HT1080 (cell line): ENCODE measurements at places on chromosomes 2 and 18. TPM values are rescaled to one million over a fixed set of nuclear protein-coding genes. Genes with fewer than 3 reads are reported as not detected.

DNA sequence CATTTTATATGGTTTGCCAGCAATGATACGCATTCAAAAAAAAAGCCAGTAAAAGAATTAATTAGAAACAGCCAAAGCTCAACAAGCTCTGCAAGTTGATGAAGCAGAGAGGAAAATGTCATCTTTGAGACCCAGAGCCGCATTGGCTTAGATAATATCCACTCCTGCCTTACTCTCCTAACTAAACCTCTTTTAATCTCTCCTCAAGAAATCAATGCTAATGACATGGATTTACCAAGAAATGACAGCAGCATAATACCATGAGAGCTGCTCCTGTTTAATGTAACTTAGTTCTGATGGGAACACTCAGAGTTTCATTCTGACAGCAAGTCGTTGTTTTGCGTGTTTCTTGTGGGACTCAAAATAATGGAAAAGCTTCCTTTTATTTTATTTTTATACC is 1099.4 kb upstream of the PIK3C3 start:
- DNase-seq = no peak

DNA sequence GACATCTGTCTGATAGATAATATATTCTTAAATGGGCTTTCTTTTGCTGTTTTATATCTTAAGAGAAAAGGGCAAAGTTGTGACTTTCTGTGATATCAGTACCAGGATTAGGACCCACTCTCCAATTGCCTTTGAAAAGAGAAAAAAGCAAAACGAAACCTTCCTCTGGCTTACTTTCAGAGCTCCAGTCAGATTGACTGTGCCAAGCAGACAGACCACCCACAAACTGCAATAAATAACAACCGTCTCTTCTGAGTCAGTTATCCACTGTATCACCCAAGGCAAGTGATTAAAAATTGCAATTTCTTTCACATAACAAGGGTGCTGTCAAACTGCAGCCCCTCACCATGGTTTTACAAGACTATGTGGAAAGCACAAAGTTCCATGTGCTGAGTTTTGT is 230.5 kb upstream of the SETBP1 start:
- DNase-seq = no peak

- DNase-seq = no peak
These were observed 61.3 kb downstream of the UGP2 start for GRCh38 chr2:63903003-63903402.

- DNase-seq = no peak
These were observed 1702.6 kb upstream of the LRRTM1 start for GRCh38 chr2:82007071-82007664.

GRCh38 chr2:75342504-75343175 is 143.3 kb upstream of the TACR1 start:
- no peak for DNase-seq

- no peak for DNase-seq
These were observed 3.9 kb upstream of the SRBD1 start for GRCh38 chr2:45614871-45615415.

GRCh38 chr2:64839844-64840243 is 149.4 kb upstream of the SLC1A4 start:
- no peak for DNase-seq

GRCh38 chr2:134782792-134783191 is 55.6 kb upstream of the ACMSD start:
- peak; percentile 51 for DNase-seq

DNA sequence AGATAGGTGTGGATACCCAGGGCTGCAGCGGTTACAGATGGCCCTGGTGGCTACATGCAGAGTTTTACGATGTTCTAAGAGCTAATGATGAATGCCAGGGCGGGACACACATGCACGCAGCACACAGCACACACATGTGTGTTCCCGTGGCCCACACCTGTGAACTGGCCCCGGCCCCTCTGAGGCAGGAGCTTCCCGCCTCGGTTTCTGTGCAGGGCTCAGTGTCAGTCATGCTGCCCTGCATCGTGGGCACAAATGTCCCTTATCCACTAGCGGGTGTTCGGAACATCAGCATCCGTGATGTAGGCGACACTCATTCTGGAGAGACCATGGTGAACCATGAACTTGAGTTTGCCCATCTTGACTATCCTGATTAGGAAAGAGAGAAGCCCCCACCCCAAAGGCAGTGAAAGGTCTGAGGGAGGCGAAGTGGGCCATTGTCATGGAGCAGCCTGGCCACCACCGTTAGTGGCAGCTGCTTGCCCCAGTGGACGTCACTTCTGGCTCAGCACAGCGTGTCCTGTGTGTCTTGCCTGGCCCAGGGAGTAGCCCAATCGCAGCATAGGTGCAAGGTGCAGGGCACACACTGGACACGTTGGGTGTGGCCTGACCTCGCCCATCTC is 43.8 kb downstream of the DCDC2C start:
- DNase-seq = no peak

DNA sequence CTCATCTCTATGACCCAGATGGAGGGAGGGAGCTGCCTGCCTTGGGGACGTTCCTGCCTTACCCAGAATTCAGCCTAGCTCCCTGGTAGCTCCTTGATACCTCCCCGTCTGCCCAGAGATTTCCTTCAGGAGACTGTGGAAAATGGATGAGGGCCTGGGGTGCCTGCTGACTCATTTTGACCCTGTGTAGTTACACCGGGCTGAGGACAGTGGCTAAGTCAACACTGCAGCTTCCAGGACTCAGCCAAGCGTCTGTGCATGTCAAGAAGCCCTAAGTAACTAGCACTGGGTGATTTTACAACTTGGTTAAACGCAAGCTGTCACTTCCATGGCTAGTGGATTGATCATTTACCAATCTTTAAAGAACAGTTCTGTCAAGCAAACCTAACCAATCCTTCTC is 23.3 kb upstream of the EPAS1 start:
- no peak for DNase-seq

- no peak for DNase-seq
These were observed 888 bp upstream of the ADCY3 start for GRCh38 chr2:24920809-24921441.

- DNase-seq = no peak
These were observed 669 bp downstream of the MARCHF7 start for GRCh38 chr2:159712929-159713420.

GRCh38 chr18:54433857-54434256 is 76.2 kb downstream of the C18orf54 start:
- DNase-seq = no peak

- no peak for DNase-seq
These were observed 233.4 kb upstream of the GALNT5 start for GRCh38 chr2:157024129-157024528.

DNA sequence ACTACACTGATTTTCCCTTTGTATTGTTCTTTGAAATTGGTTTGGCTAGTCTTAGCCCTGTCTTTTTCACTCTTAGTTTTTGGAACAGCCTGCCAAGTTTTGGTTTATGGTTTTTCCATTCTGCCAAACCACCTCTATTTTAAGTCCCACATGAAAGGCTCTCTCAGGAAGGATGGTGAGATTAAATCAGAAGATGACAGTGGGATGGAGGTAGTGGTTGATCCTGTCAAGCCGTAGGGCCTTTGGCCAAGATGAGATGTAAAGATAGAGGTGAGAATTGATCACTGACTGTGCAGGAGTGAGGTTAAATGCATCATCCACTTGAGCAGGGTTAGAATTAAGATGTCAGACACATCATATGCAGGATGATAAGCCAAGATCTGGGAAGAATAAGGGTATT is 948.5 kb downstream of the SLC4A3 start:
- DNase-seq = no peak

DNA sequence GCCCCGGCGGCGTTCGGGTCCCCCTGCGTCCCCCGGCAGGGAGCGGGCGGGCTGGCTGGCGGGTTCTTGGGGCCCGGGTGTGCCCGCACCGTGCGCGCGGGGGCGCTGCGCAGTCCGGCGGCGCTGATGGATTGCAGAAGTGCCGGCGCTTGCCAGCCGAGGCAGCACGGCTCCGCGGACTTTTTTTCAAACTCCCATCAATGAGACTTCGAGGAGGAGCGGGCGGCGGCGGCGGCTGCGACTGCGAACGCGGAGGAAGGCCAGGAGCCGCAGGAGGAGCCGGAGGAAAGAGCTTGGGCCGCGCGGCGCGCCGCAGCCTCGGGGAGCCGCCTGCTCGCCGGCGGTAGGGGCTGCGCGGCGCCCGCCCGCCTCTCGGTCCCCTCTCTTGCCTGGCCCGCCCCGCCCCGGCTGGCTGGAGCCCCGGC is at the start of gene GLI2:
GLI2 (plus strand) TSS at position 123 of the 425 bp plus-strand sequence. CDS start 61,453 bp downstream, outside the sequence.
- peak; percentile 79 for DNase-seq

- peak; percentile 61 for DNase-seq
These were observed 118.0 kb upstream of the MSTN start for GRCh38 chr2:190180313-190181122.

- DNase-seq = peak; percentile 98
These were observed 5.1 kb downstream of the HNMT start for GRCh38 chr2:137969418-137969765.

DNA sequence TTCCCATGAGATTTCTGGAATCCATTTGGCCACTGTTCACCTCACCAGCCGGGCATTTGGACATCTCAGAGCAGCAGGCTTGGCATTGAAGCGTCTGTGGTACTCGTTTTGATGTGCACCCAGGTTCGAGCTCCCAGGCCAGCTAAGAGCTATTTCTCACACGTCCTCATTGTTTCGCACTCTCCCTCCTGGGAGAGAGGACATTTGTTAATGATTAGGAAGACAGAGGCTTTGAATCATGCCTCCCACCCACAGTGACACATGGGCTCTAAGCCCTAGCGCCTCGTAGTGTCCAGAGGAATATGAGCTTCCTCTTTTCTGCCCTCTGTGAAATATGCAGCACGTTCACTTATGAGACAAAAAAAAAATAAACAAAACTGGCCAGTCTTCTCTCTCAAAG is 361.8 kb downstream of the RND3 start:
- no peak for DNase-seq

GRCh38 chr2:158777077-158777476 is 18.0 kb upstream of the DAPL1 start:
- no peak for DNase-seq

GRCh38 chr2:43158259-43158880 is 68.0 kb downstream of the ZFP36L2 start:
- DNase-seq = peak; percentile 83

GRCh38 chr18:56314396-56314795 is 324.0 kb downstream of the TXNL1 start:
- peak; percentile 39 for DNase-seq

DNA sequence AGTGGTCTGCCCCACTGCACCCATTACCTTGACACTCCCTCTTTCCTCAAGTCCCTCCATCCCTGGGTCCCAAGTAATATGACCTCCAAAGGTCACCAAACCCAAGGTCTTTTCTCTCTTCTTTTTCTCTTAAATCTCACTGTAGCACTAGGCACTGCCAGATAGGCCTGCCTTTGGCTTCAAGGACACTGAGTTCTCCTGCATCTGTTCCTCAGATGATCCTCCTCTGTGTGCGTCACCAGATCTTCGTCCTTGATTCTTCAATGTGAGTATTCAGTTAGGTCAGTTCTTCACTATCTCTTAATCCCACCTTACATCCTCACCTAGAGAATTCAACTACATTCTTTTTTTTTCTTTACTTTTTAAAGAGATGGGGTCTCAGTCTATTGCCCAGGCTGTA is 249.2 kb downstream of the NBAS start:
- no peak for DNase-seq

DNA sequence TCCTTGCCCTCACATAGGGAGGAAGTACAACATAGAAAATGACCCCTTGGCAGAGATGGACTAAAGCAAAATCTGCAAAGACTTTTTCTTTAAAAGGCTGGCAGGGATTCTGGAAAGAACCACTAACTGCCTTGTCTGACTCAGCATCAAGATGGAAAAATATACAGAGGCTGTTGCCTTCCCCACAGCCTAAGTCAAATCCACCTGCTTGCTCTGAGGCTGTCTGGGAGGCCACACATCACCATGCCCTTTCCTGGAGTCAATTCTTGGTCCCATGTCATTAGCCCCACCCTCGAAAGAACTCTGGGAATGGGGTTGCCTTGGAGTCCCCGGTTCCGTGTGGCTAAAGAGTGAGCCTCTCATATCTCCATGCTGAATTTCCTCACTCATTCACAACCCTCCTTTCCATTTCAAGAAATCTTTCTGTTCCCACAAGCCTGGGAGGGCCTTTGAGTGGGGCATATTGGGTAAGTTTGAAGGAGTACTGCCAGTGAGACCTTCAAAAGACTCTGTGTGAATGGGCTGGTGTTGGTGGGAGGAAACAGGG is 39.4 kb downstream of the BMP10 start:
- peak; percentile 73 for DNase-seq

GRCh38 chr18:5425721-5426120 is 118.1 kb downstream of the EPB41L3 start:
- no peak for DNase-seq

DNA sequence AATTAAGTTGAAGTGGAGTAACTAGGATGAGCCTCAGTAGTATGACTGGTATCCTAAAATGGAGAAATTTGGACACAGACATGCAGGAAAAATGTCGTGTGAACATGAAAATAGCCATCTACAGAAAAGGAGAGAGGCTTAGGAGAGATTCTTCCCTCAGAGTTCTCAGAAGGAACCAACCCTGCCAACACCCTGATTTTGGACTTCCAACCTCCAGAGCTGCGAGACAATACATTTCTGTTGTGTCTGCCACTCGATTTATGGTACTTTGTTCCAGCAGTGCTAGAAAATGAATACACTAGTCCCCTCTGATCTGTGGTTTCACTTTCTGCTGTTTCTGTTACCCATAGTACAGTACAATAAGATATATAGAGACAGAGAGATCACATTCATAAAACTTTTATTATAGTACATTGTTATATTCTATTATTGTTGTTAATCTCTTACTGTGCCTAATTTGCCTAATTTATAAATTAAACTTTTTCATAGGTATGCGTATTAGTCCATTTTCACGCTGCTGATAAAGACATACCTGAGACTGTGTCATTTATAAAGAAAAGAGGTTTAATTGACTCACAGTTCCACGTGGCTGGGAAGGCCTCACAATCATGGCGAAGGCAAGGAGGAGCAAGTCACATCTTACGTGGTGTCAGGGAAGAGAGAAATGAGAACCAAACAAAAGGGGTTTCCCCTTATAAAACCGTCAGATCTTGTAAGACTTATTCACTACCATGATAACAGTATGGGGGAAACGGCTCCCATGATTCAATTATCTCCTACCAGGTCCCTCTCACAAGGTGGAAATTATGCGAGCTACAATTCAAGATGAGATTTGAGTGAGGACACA is 41.3 kb downstream of the PLEKHA3 start:
- no peak for DNase-seq

- peak; percentile 89 for DNase-seq
These were observed 22.3 kb downstream of the ATP8B1 start for GRCh38 chr18:57780706-57781347.

- no peak for DNase-seq
These were observed 97.1 kb upstream of the FAM98A start for GRCh38 chr2:33696234-33696633.

The ANKMY1 gene
- 5.9 and 6.0 TPM in 2 replicates for total RNA-seq

The TMEM150A gene
- 7.0 and 9.7 TPM in 2 replicates for total RNA-seq

The DYNAP gene
- 0.03 TPM in 1 of 2 replicates, not detected in the other for total RNA-seq

The GPR75 gene
- total RNA-seq = 0.70 and 1.2 TPM in 2 replicates

The AKAIN1 gene
- total RNA-seq = not detected in 2 replicates

The TUBA3E gene
- total RNA-seq = 11.1 and 14.6 TPM in 2 replicates

The SPDYA gene
- 0.19 and 0.33 TPM in 2 replicates for total RNA-seq

The ABCG8 gene
- not detected in 2 replicates for total RNA-seq

The MAL gene
- not detected in 2 replicates for total RNA-seq

The CMPK2 gene
- total RNA-seq = 2.7 and 6.0 TPM in 2 replicates

The LBX2 gene
- 0.84 and 4.0 TPM in 2 replicates for total RNA-seq

The ASPRV1 gene
- 0.35 and 0.47 TPM in 2 replicates for total RNA-seq

The FBXO48 gene
- total RNA-seq = 0.63 and 0.73 TPM in 2 replicates

The RTP5 gene
- not detected in 2 replicates for total RNA-seq

The RAPH1 gene
- total RNA-seq = 7.7 and 22.8 TPM in 2 replicates

The SULT1C4 gene
- not detected in 2 replicates for total RNA-seq

The GATA6 gene
- total RNA-seq = 5.5 and 6.8 TPM in 2 replicates

The ERICH2 gene
- total RNA-seq = not detected in 2 replicates

The HSBP1L1 gene
- total RNA-seq = not detected in 2 replicates
